ENCODE measurements at places on chromosomes 7 and 10.

DNA sequence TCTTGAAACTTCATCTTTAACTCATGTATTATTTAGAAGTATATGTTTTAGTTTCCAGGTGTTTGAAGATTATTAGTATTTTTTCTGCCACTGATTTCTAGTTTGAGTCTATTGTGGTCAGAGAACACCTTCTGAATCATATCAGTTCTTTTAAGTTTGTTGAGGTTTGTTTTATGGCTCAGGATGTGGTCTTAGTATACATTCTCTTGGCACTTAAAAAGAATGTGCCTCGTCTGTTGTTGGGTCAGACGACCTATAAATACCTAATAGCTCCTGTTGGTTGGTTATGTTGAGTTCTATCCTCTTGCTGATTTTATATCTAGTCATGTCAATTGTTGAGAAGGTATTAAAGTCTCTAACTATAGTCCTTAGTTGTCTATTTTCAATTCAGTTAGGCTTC is 15.9 kb downstream of the TDRD1 start:
- no peak for DNase-seq

- no peak for DNase-seq
These were observed 1.8 kb upstream of the XPNPEP1 start for GRCh38 chr10:109924967-109925620.

DNA sequence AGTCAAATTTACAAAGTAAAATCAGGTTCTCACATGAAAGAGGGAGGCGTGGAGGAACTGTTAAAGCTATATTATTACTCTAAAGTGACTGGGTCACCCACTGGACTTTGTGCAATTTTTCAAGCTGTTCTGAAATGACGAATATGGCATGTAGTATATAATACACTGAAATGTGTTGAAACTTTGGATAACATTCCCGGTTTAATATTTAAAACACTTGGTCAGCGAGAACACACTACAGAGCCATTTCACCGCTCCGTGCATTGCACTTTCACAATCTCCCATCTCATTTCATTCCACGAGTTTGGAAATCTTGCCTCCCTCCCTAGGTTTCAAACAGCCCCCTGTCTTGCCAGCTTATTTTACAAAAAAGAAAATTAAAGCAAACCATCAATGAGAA is 337.9 kb downstream of the WDR11 start:
- DNase-seq = no peak

GRCh38 chr7:151724250-151724915 is 152.5 kb downstream of the PRKAG2 start:
- DNase-seq = no peak

DNA sequence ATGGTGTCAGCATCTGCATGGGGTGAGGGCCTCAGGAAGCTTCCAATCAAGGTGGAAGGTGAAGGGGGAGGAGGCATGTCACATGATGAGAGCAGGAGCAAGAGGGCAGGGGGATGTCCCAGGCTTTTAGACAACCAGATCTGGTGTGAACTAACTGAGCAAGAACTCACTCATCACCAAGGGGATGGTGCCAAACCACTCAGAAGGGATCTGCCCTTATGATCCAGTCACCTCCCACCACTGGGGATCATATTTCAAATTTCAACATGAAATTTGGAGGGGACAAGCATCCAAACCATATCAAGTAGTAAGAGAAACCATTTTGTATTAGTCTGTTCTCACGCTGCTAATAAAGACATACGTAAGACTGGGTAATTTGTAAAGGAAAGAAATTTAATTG is 33.6 kb downstream of the THNSL1 start:
- DNase-seq = no peak

- no peak for DNase-seq
These were observed 5.7 kb downstream of the TNS3 start for GRCh38 chr7:47576031-47576865.

GRCh38 chr10:121597504-121598262 is 561 bp downstream of the FGFR2 start:
- DNase-seq = no peak

All from NCI-H1930 (cell line).